ENCODE measurements at places on chromosomes 16 and 17.

DNA sequence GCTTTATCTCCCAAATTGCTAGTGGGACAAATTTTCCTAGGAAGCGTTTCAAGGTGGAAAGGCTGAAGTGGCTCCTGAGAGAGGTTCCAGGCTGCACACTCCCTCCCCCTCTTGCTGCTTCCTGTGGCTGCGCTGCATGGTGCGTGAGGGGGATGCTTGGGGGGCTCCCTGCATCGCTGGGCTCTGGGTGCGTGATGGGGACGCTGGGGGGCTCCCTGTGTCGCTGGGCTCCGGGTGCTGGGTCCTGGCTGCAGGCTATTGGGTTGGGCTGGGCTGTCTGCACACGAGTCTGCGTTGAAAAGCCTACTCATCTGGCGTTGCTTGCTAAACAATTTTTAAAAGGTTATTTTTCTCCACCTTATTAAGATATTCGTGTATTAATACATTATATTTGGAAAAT lies 30.1 kb downstream of the NDEL1 start:
- DNase-seq, result no peak

DNA sequence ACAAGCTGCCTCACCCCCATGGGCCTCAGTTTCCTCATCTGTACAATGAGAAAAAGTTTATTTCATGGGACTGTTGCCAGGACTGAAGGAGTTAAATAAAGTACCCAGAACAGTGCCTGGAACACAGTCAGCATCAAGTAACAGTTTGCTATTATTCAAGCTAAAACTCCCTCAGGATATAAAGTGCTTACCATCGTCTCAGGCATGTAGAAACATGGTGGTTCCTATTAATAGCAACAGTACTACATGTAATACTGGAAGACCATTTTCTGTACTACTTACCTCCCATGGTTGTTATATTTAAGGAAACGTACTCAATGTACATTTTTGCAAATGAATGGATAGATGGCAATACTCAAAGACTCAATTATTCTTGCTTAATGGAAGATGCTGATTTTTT lies 93.4 kb downstream of the NCOR1 start:
- no peak for DNase-seq

DNA sequence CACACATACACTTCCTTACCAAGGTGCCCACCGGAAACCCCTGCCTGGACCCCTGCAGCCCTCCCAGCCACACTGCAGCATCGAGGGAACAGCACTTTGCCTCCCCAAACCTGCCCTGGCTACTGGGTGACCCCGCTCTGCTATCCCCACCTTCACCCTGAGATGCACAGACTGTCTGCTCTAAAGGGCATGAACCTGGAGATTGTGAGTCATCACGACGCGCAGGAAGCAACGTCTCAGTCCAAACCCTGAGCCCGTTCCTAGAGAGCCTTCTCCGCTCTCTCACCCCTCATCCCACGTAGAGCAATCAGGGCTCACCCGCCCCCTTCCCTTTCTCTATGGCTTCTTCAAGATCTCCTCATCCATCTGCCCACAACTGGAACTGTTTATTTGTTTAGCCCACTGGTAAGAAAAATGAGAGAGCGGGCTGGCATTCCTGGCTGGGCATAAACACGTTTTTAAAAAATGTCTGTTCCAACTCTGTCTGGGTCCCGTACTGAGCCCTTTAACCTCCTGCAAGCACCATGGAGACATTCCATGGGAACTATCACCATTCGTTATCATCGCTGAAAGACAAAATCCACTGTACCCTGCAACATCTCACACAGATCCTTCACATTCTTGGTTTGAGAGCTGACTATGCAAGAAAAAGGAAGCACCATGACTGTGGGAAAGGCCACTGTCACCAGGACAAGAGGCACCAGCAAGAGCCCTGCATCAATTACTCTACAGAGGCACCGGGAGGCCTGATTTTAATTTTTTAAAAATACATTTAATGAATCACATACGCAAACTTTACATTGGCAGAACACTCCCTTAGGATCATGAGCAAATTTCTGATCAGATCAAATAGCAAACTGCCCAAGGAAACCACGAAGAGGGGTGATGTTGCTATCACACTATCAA lies 28.2 kb downstream of the ZFHX3 start:
- DNase-seq, result no peak

- DNase-seq, result no peak
Observed at GRCh38 chr17:63365366-63366240, 80.5 kb downstream of the CYB561 start.

DNA sequence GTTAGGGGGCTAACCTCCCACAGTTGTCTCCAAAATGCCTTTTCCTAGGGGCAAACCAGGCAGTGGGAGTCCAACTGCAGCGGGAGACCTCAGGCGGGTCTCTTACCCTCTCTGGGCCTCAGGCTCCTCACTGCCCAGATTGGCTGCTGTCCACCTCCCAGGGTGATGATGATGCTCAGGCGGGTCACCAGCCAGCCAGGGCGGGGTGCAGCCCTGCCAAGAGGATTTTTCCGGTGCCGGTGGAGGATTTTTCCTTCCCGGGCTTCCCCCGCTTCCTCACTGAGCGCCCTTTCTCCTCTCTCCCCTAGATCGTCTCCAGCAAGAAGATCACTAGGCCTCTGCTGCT lies 22.8 kb downstream of the CPNE2 start:
- DNase-seq, result no peak

DNA sequence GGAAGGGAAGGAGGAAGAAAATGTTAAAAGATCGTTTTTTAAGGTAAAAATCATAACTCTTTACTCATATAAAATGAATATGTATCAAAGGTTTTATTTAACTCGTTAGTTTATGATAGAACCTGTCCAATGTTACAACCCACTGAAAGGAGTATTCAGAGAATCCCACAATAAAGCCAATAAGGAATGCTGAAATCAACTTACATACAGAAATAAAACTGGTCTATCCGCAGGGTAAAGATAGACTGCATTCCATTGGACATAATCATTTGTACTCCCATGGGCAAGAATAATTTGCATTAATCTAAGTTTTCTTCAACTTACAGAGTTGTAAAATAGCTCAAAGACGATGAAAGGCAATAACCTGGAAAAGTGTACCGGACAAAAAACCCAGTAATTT lies 17.9 kb upstream of the BEAN1 start:
- no peak for DNase-seq

DNA sequence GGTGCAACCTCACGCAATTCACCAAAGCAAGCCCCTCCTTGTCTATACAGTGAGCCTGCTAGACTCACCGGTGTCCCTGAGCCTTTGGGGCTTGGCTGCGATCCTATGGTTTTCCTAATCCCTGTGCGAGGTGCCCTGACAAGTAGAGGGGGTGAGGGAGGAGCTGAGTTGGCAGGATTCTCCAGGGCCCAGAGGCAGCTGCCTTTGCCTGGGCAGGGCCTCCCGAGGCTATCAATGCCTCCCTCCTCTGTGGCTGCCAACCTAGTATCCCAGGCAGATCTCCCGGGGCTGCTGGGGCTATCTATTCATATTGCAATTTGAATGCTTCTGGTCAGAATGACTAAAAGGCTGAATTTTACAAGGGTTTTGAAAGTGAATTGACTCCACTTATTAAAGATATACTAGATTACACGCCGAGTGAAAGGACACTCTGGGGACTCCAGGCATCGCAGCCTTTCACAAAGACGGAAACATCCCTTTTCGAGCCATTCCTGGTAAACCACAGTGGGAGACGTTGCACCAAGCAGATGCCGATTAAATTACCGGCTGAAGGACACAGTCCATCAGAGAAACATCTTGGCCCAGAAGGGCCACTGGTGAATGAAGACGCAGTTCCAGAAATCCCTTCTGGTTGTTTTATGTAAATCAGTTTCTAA lies 11.3 kb upstream of the PITPNM3 start:
- DNase-seq, result no peak

DNA sequence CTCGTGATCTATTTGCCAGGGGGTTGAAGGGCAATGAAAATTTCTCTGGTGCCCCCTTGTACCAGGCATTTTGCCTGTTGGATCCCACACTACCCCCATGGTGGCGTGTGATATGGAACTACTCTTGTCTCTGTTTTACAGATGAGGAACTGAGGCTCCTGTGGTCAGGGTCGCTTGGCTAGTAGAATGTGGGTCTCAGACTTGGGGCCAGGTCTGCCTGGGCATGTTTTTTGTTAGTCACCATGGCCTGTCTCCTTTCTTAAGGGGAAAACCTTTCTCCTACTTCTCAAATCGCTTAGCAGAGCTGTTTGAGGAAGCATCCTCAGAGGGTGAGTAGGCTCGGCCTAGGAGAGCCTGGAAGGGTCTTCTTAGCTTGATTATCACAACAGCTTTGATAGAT lies 51.2 kb downstream of the CLEC16A start:
- no peak for DNase-seq

- DNase-seq, result peak; percentile 80
Observed at GRCh38 chr17:44350733-44351226, 5.7 kb downstream of the GRN start.

DNA sequence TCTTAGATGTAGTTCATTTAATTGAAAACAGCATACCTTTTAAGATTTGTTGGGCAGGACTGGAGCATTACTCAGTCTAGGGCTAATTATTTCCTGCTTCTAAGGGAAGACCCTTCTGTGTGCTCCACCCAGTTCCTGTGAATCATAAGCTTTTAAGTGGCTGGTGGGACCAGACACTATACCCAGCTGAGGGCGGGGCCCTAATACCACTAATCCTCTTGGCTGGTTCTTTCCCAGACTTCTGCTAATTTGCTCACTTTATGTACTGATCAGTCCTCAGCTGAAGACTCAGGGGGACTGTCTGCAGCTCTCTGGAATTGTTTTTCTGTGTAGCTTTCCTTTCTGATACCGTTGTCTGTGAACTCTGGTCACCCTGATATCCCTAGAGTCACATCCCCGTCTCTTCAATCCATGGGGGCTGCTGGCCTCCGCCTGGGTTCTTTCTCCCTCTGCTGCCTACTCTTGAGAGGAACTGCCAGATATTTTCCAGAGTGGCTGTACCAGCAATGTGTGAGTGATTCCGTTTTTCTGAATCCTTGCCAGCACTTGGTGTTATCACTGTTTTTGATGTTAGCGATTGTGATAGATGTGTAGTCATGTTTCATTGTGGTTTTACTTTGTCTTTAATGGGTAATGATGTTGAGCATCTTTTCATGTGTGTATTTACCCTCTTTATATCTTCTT lies 35.1 kb downstream of the MFSD11 start:
- peak; percentile 53 for DNase-seq

GRCh38 chr16:11183035-11183812 lies 72.8 kb downstream of the SOCS1 start:
- DNase-seq, result no peak

GRCh38 chr16:80972611-80973010 lies 34.1 kb downstream of the CMC2 start:
- DNase-seq, result no peak

DNA sequence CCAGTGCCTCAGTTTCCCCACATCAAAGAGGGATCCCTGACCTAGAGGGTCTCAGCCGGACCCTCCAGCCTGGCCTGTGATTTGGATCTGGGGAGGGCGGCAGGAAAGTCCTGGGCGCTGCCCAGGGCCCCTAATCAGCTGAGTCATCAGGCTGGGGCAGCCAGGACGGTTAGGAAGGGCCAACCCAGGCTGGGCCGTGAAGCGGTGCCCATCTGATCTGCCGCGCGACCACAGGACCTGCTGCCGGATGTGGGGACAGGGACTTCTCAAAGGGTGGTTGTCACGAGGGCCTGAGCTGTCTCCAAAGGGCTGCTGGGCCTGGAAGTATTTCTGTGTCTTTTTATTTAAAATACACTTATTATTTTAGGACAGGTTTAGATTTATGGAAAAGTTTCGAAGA lies 4.4 kb downstream of the TPSAB1 start:
- DNase-seq, result no peak

- DNase-seq, result no peak
Observed at GRCh38 chr17:78230252-78230962, 1.0 kb upstream of the TMEM235 start.

DNA sequence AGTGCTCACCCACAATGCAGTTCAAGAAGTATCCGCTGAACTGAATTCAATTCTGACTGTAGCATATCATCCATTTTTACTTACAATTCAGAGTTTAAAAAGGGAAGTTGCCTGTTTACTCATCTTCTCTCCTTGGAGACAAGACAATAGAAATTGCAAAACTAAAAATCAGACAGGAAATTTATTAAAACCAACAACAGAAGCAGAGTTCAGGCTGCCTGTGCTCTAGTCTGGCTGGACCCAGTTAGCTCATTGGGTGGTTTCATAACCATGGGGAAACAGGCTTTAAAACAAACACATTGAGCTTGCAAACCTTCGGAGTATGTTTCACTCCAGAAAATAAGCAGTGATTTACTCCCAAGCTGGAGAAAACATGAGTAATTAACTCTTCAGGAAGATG lies 321.4 kb downstream of the GRIN2A start:
- no peak for DNase-seq

GRCh38 chr16:88940862-88941817 lies 35.9 kb downstream of the CBFA2T3 start:
- DNase-seq, result peak; percentile 44

DNA sequence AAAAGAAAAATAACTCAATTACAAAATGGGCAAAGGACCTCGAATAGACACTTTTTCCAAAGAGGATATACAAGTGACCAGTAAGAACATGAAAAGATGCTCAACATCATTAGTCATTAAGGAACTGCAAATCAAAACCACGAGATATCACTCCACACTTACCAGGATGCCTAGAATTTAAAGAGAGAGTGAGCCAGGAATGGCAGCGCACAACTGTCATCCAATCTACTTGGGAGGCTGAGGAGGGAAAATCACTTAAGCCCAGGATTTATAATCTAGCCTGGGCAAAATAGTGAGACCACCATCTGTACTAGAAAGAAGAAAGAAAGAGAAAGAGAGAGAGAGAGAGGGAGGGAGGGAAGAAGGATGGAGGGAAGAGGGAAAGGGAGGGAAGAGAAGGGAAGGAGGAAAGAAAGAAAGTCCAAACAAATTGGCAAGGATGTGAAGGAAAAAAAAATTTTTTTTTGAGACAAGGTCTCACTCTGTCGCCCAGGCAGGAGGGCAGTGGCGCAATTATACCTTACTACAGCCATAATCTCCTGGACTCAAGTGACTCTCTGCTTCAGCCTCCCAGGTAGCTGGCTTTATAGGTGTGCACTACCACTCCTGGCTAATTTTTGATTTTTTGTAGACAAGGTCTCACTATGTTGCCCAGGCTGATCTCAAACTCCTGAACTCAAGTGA lies 22.6 kb downstream of the TBX2 start:
- DNase-seq, result no peak

DNA sequence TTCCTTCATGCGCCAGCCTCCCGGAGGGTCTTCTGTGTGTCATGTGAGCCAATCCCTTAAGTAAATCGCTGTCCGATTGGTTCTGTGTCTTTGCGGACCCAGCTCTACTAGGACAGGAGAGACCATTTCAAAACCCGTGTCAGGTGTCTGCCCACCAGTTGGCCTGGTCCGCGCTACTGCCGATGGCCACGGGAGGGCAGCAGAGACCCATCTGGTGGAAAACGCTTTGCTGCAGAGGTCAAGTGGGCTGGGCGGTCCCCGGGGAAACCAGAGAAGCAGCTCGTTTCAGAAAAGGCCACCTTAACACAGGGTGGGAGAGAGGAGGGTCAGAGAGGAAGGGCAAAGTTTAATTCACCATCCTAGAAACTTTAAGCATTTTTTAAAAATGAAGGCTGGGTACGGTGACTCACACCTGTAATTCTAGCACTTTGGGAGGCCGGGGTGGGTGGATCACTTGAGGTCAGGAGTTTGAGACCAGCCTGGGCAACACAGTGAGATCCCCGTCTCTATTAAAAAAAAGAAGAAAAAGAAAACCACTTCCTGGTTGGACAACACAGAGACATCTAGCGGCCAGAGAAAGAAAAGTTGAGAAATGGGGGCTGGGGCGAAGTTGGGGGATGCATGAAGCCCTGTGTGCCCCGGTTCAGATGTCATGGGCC lies 2.8 kb upstream of the CIBAR2 start:
- DNase-seq, result peak; percentile 83

Data from activated T-cell treated with anti-CD3 and anti-CD28 coated beads, Interleukin-2, amount 50 U/mL, for 1 hour (primary cell).